NT2/D1 (cell line): ENCODE measurements at places on chromosomes 6 and 20.

DNA sequence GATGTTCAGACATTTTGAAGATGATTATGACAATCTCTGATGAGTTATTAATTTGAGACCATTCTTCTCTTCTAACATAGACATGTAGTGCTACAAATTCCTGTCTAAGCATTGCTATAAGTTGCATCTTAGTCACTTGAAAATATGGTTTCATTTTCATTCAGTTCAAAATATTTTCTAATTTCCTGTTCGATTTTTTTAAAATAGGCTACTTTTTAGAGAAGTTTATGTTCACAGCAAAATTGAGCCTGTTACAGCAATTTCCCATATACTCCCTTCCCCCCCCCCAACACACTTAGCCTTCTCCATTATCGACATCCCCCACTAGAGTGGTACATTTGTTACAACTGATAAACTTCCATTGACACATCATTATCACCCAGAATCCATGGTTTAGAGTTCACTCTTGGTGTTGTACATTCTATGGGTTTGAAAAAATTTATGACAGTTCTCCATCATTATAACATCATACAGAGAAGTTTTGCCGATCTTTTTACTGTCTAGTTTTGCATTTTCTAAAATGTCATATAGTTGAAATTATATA, 31.2 kb downstream of the PLAGL1 start:
- DNase-seq: no peak

- no peak for DNase-seq
These were observed 125.2 kb downstream of the AFG1L start for GRCh38 chr6:108419934-108420609.

DNA sequence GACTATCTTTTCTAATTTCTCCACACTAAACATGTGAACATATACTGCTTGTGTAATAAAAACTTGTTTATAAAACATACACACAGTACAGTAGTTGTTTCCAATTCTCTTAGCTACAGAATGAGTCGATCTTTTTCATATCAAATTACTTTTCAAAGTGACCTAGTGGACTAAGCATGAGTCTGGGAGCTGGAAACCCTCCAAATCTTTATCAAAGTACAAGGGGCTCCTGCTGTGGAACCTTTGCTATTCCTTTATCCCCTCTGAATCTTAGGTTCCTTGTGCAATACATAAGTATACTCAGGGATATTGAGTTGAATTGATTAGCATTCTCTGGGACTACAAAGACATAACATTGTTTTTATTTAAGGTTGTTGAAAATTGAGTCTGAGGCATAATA, 48.7 kb upstream of the TAB2 start:
- DNase-seq: no peak

DNA sequence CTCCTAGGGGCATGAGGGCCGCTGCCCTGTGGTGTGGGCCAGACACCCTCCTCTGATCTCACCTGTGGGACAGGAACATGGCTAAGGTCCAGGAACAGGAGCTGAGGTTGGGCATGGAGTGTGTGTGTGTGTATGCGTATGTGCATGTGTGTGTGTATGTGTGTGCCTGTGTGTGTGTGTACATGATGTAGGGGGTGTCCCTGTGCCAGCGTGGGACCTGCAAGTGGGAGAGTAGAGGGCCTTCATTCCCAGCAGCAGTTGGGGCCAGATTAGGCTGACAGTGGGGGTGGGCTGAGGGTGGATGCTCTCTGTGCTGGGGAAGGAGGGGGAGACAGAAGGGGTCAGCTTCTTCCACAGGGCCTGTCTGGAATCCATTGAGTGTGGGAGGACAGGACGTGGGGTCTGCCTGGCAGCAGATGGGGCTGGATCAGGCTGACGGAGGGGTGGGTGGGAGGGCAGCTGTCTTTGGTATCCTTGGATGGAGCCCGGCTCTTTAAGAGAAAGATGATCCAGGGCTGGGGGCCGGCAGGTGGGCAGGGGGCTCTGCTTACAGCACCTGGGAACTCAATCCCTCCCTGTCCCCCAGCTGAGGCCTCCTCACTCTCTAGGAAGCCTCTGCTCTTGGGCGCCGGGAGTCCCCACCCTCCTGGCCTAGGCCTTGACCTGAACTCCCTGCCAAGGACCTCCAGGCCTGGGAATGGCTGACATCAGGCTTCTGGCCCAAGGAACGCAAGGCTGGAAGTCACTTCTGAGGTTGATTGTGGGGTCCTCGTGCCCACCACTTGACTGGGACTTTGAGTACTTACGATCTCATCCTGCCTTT, 44.0 kb downstream of the SPDEF start:
- no peak for DNase-seq

DNA sequence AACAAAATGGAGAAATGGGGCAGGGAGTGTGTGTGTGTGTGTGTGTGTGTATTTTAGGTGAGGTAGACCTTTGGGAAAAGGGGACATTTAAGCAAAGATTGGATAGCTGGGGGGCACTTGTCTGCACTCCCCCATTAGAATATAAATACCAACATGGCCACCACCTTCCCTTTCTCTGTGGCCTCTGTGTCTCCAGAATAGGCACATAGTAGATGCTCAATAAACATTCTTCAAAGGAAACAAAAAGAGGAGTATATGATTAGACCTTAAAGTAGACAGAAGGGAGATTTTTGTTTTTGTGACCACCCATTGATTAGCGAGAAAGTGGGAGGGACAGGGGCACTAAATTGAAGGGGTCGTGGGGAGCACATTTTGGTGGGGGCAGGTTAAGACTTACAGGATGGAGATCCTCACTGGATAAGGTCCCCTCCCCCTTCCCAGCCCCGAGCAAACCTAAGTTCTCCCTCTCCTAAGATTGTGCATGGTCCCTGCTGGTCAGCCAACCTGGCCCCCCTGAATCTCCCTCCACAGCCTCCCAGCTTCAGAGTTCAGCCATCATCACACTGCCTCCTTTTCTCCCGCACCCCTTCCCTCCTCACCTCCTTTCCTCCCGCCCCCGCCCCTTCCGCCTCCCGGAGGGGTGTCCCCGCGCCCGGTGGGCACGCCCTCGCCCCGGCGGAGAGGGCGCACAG, 514 bp upstream of the TSHZ2 start:
- no peak for DNase-seq

- DNase-seq: no peak
These were observed 30.7 kb downstream of the SLC35D3 start for GRCh38 chr6:136952714-136953260.

GRCh38 chr6:84618046-84618752, 146.2 kb downstream of the TBX18 start:
- DNase-seq: no peak

DNA sequence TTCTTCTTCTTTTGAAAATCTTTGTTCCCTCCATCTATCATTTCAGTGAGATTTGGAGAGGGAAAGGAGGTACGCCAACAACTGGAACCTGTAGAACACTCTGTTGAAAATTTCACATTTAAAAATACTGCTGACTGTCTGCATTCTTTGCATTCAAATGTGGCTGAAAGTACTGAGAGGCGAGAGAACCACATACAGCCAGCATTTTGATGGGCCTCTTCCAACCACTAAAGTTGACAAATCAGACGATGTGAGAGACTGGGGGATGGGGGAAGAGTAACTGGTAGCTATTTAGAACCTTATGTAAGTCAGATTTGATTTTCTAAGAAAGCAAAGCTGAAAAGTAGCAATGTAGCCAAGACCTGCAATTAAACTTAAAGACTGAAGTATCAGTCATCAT, 77.5 kb downstream of the FKBP5 start:
- DNase-seq: no peak

GRCh38 chr6:148144917-148145521, 197.6 kb upstream of the SASH1 start:
- DNase-seq: peak; percentile 36

GRCh38 chr6:163640641-163641040, 226.1 kb downstream of the QKI start:
- DNase-seq: no peak

DNA sequence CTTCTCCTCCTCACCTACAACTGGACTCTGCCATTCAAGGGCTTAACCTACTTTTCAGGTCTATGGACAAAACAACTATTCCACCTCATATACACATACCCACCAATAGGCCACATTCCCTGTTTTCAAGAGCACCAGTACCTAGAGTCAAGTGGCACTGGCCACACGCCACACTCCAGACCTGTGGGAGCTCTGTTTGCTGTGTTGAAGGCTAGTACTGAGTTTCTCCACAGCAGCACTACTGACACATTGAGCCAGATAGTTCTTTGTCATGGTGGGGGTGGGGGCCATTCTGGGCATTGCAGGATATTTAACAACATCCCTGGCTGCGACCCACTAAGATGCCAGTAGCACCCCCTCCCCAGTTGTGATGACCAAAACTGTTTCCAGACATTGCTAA, 84.1 kb downstream of the RALGAPA2 start:
- DNase-seq: no peak

DNA sequence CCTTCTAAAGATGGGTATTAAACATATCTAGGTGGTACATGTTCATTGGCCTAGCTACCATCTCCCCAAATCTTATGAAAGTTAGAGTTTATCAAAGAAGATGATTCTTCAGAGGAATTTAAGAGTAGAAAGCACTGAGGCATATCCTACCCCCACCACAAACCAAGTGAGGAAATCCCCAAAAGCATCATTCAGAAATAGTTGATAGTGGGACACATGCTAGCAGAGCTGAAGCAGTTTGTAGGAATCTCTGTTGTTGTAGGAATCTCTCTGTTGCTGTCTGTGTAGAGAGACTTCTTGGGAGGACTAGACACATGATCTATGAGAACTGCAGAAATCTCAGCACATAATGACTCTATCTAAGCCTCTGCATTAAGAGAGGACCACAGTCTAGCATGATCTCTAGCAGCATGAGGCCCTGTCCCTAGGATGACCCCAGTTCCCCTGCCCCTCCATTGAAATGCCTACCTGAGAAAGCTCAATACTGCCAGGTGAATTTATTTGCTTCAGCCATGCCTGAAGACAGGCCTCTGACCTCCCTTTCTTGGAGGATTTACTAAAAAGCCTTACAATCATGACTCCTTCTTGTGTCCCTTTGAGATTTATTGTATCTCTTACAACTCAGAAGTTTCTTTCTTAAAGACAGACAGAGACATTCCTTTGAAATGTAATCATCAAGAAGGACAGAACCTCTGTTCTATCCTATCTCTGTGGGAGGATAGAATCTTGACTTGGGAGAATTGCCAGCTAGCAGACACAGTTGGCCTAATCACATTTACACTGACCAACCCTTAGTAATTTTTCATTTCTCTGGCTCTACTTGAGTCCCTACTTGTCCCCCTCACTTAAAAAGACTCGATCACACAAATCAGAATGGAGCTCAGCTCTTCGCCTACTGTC, 582.4 kb downstream of the PHF3 start:
- no peak for DNase-seq

DNA sequence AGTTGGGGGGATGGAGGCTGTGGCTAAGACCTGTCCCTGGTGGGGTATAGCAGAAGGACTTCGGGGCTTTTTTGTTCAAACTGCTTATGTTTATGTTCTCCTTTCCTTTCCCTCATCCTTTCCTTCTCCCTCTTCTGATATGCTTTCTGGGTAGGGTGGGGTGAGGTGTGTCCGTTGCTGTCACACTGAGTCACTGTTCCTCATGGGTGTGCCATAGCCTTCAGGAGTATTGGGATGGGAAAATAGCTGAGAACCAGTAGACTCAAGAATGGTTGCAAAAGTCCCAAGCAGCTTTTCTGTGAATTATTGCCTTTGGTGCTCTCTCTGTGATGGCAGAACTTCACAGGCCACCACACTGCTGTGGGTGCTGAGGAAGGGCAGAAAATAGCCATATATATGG, 39.6 kb downstream of the TPD52L1 start:
- DNase-seq: no peak

- no peak for DNase-seq
These were observed 99.5 kb upstream of the IYD start for GRCh38 chr6:150269130-150269856.

- no peak for DNase-seq
These were observed 175.2 kb downstream of the ZDHHC14 start for GRCh38 chr6:157556144-157556645.

GRCh38 chr6:132392270-132392646, 9.0 kb downstream of the MOXD1 start:
- no peak for DNase-seq

DNA sequence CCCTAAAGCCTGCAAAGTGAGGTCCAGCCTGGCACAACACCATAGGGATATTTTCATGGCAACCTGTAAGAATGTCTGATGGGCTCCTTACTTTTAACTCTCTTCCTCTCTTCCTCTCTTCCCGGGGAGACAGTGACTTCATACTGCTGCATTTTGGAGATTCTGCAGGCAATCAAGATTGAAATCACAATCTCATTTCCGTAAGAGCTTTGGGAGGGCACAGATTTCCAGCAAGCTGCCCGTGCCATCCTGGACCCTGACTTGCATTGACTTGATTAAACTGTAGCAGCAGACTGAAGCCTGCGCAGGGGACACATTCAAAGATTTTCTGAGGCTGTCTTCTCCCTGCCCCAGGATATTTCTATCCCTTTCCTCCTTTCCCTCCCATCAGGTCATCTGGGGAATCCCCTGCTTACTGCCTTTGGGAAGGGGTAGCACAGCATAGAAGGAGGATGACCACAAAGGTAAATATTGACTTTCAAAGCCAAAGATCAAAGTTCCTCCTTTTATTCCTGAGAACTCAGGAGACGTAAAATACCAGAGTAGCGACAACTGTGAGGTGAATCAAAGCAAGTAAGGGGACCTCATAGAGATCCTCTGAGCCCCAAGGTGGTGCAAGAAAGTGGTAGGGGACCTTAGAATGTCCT, 504.0 kb upstream of the ARID1B start:
- no peak for DNase-seq

- DNase-seq: no peak
These were observed 7.4 kb upstream of the SLC23A2 start for GRCh38 chr20:5008759-5009158.

DNA sequence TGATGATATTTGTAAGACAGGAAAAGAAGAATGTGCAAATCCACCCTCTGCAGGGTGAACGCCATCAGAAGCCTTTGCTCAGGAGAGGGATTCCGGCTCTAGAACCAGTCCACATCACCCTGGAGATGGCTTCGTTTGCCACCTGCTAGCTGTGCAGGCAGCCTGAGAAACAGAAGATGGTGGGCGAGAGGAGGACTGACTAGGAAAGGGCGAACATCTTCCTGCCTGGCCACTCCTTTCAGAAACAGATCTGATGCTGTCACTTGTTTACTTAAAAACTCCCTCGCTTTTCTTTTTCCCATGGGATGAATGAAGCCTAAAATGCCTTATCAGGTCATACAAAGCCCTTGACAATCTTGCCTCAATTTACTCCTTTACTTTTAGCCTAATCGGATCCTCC, 1.2 kb downstream of the PTPRA start:
- no peak for DNase-seq

DNA sequence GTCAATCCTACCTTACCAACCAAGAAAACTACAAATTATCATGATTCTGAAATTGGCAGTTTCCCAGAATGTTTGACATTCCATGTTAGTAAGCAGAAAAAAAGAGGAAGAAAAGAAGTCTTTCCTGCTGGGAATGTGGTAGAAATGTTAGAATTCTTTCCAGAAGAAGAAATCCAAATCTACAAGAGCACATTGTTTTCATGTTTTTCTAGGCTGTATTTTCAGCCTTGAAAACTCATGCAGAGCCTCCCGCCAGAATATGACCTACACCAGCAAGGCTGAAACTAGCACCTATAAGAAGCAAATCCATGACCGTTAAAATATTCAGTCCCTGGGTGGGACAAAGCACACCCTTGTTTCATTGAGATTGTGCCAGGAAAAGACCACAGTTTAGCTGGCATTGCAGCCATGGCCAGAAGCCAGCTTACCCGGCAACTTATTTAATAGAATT, 259.4 kb downstream of the GJA1 start:
- DNase-seq: no peak
